WERI-Rb-1 (cell line): ENCODE measurements at places on chromosomes 6 and 20.

DNA sequence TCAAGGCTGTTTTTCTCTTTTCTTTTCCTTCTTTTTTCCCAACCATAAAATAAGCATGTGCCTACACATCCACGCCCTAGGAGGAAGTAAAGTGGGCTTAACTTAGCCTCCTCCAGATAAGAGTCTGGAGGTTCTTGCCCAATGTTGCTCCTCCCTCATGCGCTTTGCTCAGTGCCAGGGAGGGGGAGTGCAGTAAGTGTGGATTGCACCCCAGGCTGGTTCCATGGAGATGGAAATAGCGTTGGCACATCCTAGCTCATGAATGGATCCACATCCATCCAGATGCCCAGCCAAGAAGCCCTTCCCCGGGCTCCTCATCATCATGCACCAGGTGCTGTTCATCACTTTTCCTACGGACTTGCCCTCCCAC lies 58.2 kb downstream of the NEDD9 start:
- DNase-seq: no peak

- DNase-seq: no peak
These were observed 128.7 kb upstream of the ECI2 start for GRCh38 chr6:4264081-4264480.

DNA sequence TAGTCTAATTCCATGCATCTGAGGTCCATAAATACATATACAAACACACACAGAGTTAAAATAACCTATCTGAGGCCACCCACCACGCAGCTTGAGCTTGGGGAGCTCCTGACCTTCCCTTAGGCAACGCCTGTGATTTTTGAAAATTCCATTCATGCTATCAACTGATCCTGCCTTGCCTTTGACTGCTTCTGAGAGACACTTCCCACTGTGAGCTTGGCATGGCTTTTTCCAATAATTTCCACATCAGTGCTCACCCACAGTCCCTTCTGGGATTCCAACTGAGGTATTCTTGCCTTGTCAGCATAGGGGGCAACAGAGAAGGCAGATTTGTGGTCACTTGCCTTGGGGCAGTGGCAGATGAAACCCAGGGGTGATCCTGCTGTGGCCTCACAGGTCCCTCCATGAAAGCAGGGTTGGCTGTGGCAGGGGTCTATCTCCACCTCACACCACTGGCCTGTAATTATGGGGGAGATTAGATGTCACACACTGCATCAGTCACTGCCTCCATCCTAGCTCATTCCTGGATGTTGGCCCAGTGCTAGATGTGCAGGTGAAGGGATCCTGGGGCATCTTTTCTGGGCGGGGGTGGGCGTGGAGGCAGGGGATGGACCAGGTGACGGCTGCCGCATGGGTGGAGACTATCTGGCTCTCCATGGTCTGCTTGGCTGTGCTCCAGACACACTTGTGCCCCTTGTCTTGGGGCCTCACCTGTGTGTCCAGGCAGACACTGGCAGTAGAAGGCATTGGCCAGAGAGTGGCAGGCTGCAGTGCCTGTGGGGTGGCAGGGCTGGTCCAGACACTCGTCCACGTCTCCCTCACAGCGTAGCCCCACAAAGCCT lies 11.2 kb upstream of the GPSM3 start:
- no peak for DNase-seq

GRCh38 chr20:31661625-31662371 lies 24.1 kb downstream of the COX4I2 start:
- peak; percentile 77 for DNase-seq

- peak; percentile 93 for DNase-seq
These were observed 4.0 kb downstream of the LY6G6F start for GRCh38 chr6:31710523-31711219.

DNA sequence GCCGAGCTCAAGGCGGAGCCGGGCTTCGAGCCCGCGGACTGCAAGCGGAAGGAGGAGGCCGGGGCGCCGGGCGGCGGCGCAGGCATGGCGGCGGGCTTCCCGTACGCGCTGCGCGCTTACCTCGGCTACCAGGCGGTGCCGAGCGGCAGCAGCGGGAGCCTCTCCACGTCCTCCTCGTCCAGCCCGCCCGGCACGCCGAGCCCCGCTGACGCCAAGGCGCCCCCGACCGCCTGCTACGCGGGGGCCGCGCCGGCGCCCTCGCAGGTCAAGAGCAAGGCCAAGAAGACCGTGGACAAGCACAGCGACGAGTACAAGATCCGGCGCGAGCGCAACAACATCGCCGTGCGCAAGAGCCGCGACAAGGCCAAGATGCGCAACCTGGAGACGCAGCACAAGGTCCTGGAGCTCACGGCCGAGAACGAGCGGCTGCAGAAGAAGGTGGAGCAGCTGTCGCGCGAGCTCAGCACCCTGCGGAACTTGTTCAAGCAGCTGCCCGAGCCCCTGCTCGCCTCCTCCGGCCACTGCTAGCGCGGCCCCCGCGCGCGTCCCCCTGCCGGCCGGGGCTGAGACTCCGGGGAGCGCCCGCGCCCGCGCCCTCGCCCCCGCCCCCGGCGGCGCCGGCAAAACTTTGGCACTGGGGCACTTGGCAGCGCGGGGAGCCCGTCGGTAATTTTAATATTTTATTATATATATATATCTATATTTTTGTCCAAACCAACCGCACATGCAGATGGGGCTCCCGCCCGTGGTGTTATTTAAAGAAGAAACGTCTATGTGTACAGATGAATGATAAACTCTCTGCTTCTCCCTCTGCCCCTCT lies 1.1 kb downstream of the CEBPB start:
- peak; percentile 51 for DNase-seq

DNA sequence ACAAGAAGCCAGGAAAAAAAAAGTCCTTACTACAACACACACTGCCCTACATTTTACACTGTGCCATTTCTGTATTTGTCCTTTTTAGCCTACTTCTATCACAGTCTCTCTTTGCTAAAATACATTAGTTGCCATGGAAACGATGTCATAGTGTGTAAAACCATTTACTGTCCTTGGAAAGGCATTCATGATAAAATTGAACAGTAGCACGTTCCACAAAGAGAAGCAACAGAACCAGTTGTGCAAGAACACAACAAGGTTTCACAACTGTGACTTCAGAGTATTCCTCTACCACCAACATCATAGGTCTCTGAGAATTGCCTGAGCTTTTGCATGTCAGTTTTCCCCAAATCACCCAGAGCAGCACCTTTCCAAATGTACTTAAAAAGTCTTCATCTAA lies 20.5 kb downstream of the FYN start:
- no peak for DNase-seq

DNA sequence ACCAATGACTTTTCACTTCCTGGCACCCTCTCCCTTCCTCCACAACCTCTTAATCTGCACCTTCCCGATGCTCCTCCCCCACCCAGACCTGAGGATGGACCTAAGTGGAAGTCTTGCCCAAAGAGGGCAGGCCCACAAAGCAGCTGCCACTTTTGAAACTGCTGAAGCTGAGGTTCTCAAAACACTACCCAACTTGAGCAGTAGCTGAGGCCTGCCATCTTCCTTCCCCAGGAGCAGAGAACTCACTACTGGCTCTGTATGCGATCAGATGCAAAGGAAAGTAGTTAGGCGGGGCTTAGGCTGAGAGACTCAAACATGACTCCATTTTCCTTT lies 1.5 kb downstream of the HM13 start:
- DNase-seq: no peak

- peak; percentile 42 for DNase-seq
These were observed 242.0 kb downstream of the ARID1B start for GRCh38 chr6:157019115-157019641.

DNA sequence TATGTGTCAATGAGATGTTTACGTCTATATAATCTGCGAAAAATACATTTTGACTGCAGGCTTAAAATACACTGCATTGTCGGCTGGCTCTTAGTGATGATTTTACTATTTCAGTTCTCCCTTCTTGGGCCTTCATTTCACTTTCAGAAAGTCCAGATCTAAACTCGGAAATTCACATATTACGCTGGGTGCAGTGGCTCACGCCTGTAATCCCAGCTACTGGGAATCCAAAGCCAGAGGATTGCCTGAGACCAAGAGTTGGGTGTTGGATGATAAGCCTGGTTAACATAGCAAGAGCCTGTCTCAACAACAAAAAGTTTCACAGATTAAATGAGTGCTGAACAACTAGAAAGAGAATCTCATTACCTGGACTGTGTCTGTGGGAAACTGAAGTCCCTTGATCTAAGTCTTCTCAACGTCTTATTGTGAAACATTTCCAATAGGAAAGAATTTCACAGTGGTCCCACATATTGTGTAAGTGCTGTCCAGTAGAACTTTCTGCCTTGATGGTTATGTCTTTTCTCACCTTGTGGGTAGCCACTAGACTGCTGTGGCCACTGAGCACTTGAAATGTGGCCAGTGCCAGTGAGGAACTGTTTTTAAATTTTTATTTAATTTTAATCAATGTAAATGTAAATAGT lies 1.9 kb downstream of the GINM1 start:
- no peak for DNase-seq

DNA sequence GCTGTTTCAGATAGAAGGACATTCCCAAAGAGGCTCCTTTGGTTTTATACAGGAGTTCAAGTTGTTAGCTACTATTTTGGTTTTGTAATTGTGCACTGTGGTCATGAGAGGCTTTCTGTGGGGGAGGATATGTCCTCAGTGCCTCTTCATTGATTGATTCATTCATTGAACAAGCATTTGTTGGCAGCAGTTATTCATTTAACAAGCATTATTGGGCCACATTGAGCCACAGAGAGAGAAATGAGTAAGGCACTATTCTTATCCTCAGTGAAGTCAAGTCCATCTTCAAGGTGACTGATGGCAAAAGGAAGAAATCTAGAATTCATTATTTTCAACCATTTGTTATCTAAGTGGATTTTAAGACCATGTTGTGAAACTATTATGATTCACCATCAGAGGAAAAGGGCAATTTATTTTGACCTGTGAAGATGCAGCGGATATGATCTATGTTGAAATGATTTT lies 697.2 kb upstream of the CITED2 start:
- no peak for DNase-seq

GRCh38 chr6:43101497-43101896 lies 25.4 kb downstream of the PTK7 start:
- no peak for DNase-seq

- DNase-seq: no peak
These were observed 25.8 kb upstream of the ID1 start for GRCh38 chr20:31579245-31579644.

- peak; percentile 44 for DNase-seq
These were observed 206.9 kb downstream of the IBTK start for GRCh38 chr6:82040405-82041221.

DNA sequence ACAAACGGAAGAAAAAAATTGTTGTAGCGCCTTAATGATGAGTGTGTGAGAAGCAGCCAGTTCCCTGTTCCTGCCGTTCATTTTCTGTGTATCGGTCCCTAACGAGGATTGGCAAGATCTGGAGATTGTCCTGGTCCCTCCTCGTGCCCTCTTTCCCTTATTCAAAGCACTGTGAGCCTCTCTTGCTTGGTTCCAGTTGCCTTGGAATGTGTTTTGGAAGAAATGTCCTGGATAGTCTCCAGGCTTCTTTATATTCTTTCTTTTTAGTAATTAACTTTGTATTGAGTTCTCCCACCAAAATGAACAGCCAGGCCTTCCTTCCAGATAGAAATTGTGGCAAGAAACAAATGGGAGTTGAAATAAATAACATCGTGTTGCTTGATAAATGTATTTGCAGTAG lies 348.3 kb downstream of the CDH26 start:
- DNase-seq: no peak

- no peak for DNase-seq
These were observed 95.0 kb downstream of the SAMD5 start for GRCh38 chr6:147603392-147604081.

- no peak for DNase-seq
These were observed 2.4 kb downstream of the DSP start for GRCh38 chr6:7543789-7544424.

DNA sequence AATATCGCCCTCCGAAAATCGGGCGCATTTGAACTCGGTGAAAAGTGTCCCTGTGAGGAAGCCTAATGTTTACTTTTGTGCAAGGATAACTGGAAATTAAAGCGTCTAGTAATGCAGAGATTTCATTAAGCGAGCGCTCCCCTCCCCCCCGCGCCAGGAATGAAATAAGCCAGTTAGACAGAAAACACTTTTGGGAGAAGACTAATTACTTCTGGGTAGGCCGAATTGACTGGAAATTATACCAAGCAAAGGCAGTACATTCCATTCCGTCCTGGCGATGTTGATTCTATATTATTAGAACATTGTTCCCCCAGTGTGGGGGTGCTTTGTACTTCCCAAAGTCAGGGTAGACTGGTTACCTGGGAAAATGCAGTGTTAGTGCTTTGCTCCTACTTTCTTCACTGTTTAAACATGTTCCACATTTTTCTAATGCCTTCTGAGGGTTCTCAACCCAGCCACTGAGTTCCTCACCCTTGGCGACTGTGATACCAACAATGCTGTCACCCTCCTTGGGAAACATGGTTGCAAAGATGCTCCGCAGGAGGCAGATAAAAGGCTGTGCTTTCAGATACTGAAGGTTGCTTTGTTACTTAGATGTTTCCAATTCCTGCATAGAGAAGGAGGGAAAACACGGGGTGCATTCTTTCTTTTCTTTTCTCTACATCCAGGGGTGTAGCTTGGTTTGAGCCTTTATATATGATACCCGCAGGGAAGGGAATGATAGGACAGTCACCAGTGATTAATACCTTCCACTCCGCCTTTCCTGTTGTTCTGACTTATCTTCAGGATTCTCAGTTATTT lies 2.6 kb downstream of the GJA1 start:
- no peak for DNase-seq

DNA sequence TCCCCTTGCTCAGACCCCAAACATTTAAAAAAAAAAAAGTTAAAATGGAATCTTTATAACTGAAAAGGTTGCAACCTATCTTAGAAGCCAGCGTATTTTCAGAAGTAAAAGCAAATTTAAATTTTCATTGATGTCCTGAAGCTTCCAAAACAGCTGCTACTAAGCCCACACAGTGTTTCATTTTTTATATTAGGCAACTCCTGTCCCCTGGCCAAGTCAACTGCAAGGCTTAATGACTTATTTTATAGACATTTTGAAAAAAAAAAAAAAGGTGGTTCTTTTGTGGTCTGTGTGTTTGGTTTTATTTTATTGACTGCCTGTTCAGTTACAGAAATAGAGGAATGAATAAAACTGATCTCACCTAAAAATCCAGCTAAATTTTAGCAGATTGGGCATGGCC lies 13.0 kb downstream of the CFAP61 start:
- DNase-seq: no peak

GRCh38 chr20:36268440-36269342 lies 32.4 kb downstream of the AAR2 start:
- no peak for DNase-seq

DNA sequence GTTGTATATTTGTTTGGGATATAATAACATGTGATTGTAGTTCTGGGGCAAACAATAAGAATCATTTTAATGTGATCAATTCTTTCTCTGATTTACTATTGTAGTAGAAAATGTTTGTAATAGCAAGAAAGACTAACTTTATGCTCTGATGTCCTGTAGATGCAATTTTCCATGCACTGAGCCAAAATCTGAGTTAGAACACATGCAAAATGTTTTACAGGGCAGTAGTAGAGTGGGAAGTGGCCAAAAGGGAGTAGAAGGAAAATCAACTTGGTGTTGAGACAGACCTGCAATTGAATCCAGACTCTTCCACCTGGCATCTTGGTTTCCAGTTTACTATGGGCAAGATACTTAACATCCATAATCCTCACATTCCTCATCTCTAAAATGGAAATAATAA lies 93.5 kb upstream of the BMP5 start:
- no peak for DNase-seq

GRCh38 chr6:126131246-126131645 lies 144.9 kb downstream of the TRMT11 start:
- DNase-seq: peak; percentile 9
